ENCODE measurements at places on chromosomes 11 and 22. TPM values are rescaled to one million over a fixed set of nuclear protein-coding genes. Genes with fewer than 3 reads are reported as not detected.

GRCh38 chr11:128155590-128155989 is 431.8 kb downstream of the ETS1 start:
- no peak for DNase-seq

DNA sequence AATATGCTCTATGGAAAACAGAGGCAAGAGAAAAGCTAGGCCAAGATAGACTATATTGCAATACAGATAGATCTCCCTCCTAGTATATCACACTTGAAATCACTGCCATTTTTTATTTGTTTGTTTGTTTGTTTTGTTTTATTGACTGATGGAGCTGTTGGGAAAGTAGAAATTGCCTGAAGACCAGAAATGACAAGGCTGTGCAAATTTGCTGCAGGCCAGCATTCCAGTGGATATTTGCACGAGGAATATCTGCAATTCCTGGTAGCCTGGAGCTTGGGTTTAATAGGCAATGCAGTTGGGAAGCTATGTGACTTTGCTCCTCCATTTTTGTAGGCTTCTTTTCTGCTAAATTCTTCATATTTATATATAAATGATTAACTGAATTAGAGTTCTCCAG is 991.7 kb downstream of the LRRC4C start:
- no peak for DNase-seq

DNA sequence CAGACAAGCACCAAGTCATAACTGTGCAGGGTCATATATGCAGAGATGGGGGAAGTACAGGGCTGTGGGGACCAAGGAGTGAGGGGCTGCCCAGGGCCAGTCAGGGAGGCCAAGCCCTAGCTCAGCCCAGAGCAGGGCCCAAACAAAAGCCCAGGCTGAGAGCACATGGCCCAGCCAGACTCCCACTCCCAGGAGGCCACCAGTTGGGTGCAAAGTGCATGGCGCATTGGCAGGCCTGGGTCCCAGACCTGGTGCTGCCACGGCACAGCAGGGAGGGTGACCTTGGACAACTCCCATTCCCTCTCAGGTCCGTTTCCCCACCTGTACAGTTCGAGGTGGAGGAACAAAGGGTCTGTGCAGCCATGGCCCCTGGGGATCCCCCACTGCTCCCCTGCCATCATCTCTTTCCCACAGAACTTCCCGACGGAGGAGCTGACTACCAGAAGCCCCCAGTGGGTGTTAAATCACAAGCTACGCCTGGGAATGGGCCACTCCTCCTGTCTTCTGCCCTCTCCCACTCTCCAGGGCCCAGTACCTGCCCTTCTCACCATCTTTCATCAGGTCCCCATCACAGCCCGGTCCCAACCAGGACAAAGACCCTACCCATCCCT is 608 bp downstream of the NIPSNAP1 start:
- DNase-seq = peak; percentile 59

DNA sequence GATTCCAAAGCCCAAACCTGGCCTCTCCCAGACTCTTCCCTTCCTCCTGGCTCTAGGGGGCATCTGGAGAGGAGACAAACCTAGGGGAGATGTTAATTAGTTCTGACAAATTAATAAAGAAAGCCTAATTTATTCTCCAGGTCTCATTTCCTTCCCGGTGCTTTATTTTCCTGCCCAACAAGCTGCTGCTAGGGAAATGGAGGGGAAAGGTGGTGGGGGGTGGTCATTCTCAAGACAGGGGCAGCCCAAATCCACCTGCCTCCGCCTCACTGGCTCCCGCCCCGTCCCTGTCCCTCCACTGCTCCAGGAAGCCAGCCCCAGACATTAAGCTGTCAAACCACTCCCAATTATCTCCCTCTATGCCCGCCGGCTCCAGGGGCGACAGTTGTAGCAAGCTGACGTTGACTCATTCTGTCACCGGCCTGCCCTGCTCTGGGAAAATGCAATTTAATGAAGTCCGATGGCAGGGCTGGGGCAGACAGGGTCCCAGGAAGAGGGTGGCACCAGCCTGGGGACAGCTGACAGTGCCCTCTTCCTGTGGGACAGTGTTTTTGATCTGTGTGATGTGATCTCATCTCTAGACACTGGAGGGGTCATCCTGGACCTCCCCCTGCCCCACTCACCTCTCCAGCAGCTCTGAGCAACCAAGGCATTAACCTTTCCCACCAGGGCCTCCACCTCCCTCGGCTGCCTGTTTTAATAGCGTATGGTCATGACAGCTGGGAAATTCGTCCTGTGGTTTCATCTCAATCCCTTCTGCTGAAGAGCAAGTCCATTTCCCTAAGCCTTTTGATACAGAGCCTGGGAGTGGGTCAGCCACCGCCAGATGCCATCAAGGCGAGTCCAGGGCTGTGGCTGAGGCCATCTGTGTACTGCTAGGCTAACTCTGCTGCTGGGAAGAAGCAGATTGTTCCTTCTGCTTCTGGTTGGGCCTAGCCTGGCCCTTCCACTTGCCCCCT is 27.1 kb downstream of the NECTIN1 start:
- DNase-seq = no peak

DNA sequence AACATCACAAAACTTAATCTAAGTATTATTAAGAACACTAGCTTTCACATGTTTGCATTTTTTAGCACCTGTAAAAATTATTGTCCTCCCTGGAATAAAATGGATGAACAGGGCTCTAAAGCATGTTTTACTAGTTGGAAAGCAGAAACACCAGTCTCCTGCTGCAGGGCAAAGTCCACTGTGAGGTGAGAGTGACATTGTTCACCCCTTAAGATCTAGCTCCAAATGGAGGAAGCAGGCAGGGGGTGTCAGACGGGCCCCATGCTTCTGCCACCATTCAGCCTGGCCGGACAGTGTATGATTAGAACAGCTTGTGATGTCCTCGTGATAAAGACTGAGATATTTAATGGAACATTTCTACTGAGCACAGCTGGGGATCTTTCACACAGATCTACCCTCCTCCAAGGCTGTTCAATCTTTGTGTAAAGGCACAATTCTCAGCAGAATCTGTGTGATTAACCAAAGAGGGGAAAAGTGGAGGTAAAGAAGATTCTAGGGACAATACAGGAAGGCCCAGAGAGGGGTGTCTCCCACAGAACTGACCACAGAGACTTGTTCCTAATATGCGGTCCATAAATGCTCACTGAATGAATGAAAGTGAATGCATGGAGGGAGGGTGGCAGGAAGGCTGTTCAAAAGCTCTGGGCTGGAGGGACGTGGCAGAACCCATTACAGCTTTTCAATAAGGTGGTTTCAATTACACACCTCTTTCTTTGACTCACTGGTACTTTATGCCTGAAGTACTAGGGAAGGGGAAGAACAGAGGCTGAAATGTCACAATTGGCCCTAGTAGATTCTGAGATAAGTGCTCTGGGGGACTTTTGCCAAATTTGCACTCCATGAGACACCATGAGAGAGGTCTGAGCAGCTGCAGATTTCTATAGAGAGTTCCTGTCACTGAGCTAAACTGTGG is 239.1 kb upstream of the ARHGAP20 start:
- no peak for DNase-seq

GRCh38 chr11:36885154-36885553 is 287.1 kb upstream of the RAG2 start:
- DNase-seq = no peak

GRCh38 chr11:115659061-115659963 is 155.1 kb upstream of the CADM1 start:
- DNase-seq = no peak

DNA sequence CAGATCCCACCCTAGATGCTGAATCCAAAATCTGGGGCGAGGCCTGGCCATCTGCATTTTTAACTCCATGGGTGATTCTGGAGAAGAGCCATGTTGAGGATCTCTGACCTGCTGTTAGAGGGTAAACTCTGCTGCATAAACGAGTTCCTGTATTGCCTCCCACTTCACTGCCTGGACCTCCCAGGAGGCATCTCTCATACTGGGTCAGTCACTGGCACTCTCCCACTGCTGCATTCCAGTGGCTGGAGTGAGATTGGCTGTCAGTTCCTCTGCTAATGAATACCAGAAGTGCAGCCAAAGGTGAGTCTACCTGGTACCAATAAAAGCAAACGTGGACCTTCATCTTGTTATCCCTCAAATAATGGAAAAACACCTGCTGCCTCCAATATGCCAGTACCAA is 10.3 kb downstream of the POLDIP3 start:
- no peak for DNase-seq

DNA sequence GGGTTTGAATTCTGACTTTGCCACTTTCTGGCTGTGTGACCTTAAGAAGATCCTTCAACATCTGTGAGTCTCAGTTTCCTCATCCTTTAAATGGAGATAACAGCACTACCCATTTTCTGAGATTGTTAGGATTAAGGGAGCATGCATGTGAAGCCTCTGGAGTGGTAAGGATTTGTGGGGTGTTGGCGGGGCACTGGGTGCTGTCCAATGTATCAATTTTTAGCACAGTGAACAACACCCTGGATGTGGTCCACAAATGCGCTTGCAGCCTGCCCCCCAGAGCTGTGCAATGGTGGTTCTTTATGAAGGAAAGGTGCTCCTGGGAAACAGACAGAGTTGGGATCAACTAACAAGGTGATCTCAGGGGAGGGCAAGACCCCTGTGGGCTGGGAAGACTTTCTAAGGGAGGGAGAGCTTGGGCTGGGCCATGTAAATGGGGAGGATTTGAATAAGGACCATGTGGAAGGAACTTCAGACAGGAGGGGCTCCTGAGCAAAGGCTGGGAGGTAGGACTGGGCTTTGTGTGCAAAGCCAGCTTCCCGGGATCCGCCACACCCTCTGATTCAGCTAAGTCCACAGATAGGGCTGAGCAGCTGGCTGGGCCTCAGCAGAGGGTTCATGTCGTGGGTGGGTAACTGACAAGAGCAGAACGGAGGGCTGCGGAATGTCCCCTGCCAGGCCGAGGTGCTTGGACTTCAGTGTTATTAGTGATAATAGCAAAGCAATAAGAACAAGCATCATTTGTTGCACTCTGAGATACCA is 22.7 kb upstream of the RASD2 start:
- DNase-seq = no peak

MUC6 gene
- total RNA-seq = not detected

DNA sequence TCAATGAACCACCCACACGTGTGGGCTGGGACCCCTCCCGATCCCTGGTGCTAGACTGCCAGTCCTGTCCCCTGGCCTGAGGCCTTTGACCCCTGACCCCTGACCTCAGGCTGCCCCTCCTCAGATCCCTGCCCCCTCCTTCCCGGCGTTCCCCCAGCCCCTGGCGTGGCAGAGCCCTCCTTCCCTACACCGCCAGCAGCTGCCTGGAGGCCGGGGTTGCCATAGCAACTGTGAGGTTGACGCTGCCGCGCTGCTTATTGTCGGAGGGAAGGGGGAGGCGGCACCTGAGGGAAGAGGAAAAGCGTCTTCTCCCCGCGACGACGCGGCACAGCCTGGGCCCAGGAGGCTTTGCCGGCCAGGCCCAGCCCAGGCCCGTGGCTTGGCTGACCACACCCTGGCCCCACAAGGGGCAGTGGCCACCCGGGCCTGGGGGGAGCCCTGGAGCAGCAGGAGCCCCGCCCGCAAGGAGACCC is 32.6 kb downstream of the SHANK3 start:
- no peak for DNase-seq

LRRN4CL gene
- 0.45 TPM for total RNA-seq

DNA sequence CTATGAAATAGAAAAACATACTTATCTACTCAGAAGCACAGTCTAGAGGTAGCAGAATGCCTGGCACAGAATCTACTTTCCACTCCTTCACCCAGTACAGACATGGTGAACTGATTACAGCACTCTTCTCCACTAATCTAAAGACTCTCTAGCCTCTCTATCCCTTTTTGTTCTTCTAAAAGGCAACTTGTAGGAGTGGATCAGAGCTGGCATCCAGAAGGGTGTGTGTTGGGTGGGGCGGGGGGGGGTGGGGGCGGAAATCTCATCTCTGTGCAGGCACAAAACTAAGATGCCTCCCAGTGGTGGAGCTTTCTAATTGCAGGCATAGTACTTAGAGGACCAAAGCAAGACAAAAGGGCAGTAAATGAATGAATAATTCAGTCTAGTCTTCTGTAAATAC is 11.5 kb upstream of the EMID1 start:
- peak; percentile 66 for DNase-seq
